EH (cell line): ENCODE measurements at places on chromosomes 3 and 15.

DNA sequence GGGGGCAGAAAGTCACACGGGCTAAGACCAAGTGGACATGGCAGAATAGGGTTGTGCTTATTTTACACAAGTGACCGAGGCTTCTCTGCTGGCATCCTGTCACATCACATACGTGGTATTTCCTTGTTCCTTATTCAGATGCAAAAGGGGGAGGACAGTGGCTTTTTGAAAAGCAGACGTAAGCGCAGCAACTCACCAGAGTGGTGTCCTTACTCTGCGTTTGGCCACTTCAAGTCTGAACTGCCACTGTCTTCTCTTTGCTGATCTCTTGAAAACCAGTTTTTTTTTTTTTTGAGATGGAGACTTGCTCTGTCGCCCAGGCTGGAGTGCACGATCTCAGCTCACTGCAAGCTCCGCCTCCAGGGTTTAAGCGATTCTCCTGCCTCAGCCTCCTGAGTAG lies 113.2 kb downstream of the SOX2 start:
- DNase-seq: no peak

DNA sequence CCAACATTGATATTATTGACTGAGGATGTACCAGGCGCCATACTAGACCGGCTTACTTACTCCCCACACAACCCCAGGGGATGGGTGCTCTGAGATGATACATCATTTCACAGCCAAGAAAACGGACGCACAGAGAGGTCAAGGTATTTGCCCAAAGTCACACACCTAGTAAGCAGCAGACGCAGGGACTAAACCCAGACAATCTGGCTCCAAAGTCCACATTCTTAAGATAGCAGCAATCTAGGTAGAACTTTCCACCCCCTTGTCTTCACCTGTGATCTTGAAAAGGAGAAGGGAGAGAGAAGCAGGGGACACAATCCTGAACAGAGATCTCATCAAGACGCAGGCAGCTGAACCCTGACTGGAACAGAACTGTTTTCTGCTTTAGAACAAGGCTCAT lies 200.6 kb downstream of the XXYLT1 start:
- no peak for DNase-seq

DNA sequence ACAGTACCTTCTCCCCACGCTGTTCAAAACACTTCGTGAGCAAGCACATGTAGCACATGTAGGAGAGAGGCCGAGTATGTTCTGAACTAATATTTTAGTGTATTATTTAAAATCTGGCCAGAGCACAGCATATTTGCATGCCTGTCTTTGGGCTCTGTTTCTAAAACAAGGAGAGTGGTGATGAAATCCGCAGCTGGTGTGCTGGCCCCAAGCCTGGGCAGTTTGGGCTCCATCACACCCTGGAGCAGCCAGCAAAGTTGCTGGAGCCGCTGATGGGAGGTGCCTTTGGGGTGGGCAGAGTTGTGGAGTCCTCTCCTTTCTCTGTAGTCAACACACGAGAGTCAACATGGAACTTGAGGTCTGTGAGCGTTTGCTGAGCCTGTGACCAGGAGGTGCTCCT lies 116.6 kb downstream of the SLCO3A1 start:
- peak; percentile 12 for DNase-seq

GRCh38 chr15:57916695-57917094 lies 148.8 kb downstream of the ALDH1A2 start:
- peak; percentile 11 for DNase-seq

DNA sequence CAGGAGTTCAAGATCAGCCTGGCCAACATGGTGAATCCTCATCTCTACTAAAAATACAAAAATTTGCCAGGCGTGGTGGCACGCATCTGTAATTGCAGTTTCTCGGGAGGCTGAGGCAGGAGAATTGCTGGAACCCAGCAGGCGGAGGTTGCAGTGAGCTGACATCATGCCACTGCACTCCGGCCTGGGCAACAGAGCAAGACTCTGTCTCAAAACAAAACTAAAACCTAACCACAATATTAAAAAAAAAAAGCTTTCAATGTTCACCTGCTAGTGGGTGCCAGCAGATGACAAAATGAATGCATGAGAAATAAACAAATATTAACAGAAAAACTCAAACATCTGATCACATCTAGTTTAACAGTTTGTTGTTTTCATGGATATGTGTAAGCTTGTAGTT lies 9.0 kb downstream of the SLC24A1 start:
- DNase-seq: no peak

- DNase-seq: no peak
Observed at GRCh38 chr3:132874701-132875100, 152.5 kb upstream of the NPHP3 start.

DNA sequence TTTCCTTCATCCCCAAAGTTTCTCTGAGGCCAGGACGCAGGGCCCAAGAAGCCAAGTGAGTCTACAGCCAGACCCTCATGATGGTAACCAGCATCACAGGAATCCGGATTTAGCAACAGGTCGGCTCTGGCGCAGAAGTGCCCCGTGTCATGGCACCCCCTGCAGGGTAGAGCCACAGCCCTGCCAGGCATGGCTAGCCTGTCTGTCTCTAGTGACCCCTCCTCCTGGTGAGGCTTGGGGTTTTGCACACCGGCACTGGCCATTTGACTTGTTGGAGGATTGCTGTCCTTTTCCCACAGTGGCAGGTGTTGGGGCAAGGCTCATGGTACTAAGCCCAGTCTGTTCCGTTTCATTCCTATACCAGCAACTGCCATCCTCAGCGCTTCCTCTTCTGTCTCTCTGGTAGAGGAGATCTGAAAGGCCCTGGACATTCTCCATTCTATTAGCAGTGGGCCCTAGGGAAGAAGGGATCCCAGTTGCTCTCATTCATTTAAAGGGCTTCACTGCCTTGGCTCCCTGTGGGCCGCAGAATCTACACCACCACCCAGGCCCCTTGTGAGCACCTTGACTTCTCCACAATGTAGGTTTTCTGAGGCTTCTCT lies 9.4 kb upstream of the CHAC1 start:
- no peak for DNase-seq

DNA sequence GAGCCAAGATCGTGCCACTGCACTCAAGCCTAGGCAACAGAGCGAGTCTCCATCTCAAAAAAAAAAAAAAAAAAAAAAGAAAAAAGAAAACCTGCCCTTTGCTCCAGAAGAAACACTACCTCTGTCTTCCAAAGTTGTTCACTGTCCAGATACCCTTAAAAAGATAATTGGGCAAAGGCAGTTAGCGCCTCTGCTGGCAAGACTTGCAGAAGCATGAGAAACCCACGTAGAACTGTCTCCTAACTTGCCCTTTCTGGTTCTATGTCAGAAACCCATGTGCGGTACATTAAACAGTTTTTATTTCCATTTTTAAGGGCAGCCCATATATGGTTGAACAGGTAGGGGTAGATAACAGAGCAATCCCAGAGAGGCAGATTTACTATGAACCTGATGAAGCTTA lies 1026.4 kb downstream of the ROBO2 start:
- DNase-seq: no peak

DNA sequence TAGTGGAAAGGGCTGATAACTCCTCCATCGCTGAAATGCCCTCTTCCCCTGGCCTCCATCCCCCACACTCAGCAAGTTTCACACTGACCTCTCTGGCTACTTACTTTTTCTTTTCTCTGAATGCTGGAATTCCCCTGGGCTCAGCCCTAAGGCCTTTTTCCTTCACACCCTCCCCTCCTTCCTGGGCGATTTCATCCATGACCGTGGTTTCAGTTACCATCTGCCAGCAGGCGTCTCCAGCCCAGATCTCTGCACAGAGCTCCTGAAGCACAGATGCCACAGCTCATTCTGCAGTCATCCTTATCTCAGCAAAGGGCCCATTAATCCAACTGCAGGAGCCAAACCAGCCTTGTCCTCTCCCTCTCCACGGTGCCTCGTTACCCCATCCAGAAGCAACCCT lies 114.0 kb downstream of the RFTN1 start:
- DNase-seq: peak; percentile 93

- no peak for DNase-seq
Observed at GRCh38 chr3:19106307-19106706, 42.0 kb upstream of the KCNH8 start.

DNA sequence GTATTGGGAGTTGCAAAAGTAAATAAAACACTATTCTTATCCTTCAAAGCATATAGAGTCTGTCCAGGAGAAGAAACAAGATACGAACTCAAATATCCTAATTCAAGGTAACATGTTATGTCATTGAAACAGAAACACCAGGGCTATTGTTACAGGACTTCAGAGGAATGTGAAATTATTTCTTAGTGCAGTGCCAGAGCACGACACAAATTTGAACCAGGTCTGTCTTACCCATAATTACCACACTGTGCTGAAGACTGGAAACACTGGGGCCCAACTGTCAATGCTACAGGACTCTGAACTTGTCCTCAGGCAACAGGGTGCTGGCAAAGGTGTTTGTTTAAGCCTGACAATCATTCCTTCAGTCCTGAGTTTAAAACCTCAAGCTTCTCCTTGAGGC lies 633.6 kb upstream of the UBE2E2 start:
- DNase-seq: no peak

GRCh38 chr15:93826790-93827189 lies 404.6 kb upstream of the MCTP2 start:
- DNase-seq: no peak

DNA sequence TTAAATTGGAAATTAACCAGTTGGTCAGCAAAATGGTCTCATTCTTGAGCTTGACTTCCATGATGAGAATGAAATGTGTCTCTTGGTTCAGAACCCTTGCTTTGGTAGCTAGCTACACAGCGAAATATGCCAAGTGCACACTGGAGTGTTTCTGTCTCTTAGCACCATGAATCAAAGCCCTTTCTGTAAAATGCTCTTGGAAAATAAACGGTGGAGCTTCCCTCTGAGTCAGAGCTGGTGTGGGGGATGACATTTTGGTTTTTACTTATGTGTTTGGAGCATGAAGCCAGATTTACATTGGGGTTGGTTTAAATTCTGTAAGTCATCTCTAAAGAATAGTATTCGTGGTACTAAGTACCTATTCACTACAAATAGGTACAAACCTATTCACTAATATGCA lies 85.1 kb upstream of the NANOGP8 start:
- DNase-seq: peak; percentile 57

- no peak for DNase-seq
Observed at GRCh38 chr3:3783696-3784095, 15.5 kb upstream of the LRRN1 start.

DNA sequence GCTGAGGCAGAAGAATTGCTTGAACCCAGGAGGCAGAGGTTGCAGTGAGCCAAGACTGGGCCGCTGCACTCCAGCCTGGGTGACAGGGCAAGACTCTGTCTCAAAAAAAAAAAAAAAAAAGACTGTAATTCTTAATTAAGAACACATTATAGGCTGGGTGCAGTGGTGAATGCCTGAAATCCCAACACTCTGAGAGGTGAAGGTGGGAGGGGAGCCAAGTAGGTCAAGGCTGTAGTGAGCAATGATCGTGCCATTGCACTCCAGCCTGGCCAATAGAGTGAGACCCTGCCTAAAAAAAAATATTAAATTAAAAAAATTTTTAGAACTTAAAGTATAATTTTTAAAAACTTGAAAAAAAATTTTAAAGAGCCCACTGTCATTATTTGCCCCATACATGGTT lies 13.4 kb upstream of the ARPIN start:
- peak; percentile 57 for DNase-seq

GRCh38 chr3:179526989-179527391 lies 35.7 kb upstream of the ACTL6A start:
- peak; percentile 79 for DNase-seq

GRCh38 chr15:62343397-62343796 lies 178.3 kb upstream of the C2CD4B start:
- DNase-seq: no peak

GRCh38 chr15:64985366-64986033 lies 4.2 kb downstream of the SPG21 start:
- DNase-seq: peak; percentile 77

- DNase-seq: no peak
Observed at GRCh38 chr3:105158286-105158685, 208.4 kb upstream of the ALCAM start.

DNA sequence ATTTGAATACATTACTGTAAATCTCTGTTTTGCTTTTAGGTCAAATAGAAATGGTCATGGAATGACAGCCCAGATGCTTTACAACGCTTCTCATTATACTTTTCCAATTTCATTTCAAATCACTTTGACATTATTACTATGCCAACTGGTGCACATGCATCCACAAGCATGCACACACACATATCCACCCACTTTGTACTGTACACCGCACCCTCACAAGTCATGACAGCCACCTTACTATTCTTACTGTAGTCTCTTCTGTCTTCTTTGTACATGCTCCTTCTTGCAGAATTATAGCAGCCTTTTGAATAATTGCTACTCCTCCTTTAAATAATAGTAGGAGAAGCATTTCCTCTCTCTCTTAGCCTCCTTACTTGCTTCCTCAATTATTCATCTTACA lies 1361.4 kb downstream of the ROBO1 start:
- DNase-seq: no peak

- DNase-seq: no peak
Observed at GRCh38 chr3:28844298-28845005, 436.4 kb upstream of the RBMS3 start.

DNA sequence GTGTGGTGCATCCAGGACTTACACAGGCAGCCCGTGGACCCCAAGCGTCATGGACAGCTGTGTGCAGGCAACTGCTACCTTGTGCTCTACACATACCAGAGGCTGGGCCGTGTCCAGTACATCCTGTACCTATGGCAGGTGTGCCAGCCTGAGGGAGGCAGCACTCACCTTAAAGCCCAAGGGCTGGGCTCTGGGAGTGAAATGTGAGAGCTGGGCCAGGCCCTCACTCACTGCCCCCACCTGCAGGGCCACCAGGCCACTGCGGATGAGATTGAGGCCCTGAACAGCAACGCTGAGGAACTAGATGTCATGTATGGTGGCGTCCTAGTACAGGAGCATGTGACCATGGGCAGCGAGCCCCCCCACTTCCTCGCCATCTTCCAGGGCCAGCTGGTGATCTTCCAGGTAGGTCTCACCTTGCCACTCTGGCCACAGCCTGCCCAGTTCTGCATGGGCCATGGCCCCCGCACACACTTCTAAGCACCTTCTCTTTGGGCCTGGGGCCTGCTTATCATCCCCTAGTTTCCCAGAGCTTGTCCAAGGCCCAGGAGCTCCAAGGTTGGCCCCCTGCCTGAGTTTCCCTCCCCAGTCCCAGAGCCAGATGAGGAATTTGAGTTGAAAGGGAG lies 11.0 kb downstream of the VILL start:
- no peak for DNase-seq

DNA sequence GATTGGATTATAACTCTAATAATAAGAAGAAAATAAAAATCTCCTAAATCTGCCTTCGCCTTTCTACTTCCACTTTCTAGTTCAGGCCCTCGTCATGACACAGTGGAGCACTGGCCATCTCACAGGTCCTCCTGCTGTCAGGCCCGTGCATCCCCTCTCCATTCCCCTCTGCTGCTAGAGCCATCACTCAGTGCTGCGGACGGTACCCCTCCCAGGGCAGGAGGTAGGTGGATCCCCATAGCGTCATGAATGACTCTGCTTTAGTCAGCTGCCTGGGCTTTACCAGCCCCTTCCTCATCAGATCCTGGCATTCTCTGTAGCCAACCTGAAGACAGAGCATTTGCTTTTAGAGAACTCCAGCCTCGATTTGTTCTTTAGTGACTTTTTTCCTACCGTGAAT lies 12.0 kb upstream of the PPP1R2 start:
- no peak for DNase-seq

- DNase-seq: no peak
Observed at GRCh38 chr3:13015286-13016082, 57.7 kb downstream of the IQSEC1 start.
